Sigmoid colon (tissue), 7 donors: ENCODE measurements at places on chromosomes 2 and 18. TPM values are rescaled to one million over a fixed set of nuclear protein-coding genes. Genes with fewer than 3 reads are reported as not detected.

DNA sequence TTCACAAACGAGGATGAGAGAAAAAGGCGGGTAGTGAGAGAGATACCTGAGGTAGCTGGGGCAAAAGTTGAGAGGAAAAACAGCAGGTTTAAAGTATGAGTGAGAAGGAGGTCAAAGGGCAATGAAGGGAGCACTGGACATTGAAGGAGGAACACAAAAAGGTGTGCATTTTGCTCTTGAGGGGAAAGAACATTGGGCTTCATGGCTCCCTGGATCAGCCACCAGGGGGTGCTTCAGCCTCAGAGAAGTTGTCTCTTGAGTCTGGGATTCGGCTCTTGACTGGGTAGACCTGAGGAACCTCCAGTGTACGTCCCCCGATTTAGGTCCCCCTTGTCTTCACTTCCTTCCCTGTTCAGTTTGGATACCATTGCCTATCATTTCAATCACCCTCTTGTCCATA lies 128.5 kb downstream of the RAPGEF4 start:
- peak; percentile 69 for DNase-seq

DNA sequence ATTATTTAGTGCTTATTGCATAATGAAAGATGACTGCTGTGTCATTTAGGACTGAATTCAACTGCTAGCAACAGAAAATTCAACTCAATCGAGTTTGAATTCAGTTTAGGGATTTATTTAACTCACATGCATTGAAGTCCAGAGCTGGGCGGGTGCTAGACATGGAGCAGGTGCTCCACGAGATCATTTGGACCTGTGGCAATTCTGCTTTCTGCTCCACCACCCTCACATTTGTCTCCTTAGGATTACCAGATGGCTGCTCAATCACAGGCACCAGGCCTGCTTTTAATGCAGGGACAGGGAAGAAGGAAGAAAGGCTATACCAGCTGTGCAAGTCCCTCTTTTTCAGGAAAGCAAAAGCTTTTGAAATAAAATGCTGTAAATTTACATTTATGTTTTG lies 572.9 kb upstream of the SLC8A1 start:
- DNase-seq: no peak

GCG gene
- not detected for total RNA-seq

ASB18 gene
- not detected for total RNA-seq
